ENCODE measurements at places on chromosomes 5 and 9.
A peak's percentile ranks its signal among the peaks of the same experiment; 100 is the strongest.

DNA sequence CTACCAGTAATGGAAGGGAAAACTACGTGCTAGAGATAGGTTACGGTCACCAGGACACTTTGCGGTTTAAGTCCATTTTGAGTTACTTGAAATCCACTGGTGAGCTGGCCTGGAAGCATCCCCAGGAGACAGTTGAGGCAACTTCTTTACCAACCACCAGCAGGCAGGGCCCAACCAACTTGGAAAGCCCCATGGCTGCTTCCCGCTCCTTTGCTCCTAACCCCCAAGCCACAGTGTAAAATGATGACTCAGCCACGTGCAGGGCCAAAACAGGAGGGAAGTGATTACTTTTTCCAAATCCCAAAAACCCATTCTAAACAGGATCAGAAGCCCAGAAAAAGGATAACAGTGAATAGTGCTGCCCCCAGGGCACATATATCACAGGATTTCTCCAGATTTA, 87.4 kb downstream of the PAX5 start:
- DNase-seq: no peak

DNA sequence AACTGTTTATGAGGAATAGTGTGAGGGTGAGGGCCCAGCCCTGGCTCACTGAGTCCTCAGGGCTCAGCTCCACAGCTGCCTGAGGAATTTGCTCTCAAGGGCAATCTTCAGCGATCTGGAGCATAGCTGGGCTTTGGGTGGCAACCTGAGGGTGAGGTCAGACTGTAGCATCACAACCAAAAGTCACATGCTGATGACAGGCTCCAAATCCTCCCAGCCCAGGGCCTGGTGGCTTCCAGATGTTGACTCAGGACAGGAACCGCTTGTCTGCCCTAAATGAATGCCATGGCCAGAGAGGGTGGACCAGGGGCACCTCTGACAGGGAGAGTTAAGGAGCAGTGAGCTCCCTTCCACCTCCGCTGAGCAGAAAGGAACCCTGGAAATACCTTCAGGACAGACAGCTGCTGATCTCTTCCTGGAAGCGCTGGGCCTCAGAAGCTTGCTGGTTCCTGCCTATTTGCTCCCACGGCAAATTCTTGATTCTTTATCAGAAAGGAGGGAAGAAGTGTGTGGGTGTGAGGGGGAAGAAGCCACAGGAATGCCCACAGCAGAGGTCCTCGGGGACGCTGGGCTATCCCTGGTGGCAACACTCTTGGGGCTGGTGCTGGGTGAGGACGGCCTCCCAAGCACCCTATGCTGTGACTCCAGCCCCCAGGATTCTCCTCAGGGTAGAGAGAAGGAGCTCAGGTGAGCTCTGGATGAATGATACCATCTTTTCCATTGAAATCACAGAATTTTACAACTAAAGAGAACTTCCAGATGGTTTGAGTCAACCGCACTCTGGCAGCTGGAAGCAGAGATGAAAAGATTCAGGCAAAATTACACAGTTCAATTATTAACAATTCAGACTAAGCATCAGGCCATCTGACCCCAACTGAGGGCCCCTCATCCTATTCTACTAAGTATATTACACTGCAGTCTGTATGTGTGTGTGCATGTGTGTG, 13.8 kb upstream of the CTSL start:
- peak; percentile 87 for DNase-seq

DNA sequence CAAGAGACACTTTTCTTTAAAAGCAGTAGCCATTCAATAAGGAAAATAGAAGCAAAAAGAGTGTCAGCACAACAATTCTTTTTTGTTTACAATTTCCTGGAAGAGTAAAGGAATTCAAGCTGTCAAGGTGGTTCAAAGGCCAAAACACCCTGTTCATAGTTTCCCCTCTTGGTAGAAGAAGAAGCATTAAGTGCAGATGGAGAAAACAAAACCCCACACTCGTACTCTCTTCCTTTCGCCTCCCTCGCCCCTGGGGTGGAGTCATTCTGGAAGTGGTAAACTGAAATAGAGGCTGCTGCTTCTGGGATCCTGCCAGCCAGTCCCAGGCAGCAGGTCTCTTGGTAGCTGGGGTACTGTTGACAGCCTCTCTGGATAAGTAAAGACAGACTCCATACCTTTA, 105.0 kb downstream of the ANKRD55 start:
- DNase-seq: no peak

DNA sequence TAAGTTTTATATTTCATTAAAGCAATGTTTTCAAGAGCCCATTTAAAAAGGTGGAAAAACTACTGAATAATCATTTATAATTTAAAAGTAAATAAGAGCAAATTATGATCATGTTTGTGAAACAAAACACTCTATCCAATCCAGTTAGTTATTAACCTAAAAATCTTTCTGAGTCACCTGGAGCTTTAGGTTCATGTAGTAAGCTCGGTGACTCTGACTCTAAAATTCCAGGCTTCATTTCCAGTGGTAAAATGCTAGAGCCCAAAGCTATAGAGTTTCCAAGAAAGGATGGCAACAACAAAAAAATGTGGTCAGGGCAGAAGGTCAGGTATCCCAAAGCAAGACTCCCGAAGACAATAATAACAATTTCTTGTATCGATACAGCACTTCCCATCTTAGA, 76.1 kb upstream of the SPOCK1 start:
- DNase-seq: no peak

DNA sequence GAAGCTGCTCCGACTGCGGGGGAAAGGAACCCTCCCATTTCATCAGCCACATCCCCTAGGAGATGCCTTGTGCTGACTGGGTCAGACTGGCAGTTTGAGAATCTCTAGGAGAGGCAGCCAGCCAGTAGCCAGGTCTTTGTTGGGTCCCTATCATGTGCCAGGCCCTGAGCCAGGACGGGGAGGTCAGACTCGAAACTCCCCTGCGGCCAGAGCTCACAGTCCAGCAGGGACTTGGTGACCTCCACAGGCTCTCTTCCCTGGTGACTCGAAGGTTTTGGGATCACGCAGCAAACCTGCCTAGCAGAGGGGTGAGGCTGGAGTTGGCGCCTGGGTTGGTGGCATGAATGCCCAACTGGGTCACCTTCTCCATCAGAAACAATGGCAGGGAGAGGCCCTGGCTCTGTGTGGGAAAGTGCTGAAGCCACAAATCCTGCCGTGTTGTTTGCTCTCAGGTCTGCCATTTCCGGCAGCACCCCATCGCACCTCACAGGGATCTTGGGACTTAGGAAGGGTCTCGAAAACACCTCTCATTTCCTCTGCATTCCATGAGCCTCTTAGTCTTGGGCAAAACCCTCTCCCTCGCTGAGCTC, 14.4 kb upstream of the ORM1 start:
- DNase-seq: no peak

DNA sequence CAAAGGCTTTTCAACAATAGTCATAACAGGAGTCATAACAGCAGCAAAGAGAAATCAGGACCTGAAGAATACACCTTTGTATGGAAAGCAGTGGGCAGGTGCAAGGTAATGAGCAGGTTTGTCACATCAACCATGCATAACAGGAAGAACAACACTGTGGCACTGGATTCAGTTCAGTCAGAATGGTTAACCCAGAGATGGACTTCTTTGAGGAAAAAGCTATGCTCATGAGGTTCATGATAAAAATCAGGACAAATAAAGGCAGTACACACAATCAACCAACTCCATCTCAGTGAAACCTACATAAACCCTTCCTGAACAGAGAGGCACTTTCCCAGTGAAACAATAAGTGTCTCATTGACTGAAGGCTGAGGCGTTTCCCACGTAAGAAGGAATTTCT, 27.0 kb downstream of the ABITRAM start:
- no peak for DNase-seq

DNA sequence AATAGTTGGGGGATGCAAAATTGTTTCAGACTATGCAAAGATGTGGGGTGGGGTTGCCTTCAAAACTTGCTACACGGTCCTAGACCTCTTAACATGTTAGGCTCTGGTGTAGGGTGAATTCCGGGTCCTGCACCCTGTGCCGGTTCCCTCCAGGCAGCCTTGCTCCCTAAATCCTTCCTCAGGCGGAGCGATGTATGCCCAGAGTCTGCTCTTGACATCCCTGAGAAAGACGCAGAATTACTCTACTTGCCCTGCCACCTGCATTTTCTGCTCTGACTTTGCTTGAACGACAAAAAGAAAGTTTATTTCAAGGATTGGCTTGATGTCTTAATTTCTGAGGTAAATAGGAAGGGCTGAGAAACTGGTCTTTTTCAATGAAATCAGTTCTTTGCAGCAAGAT, 691 bp downstream of the THBS4 start:
- no peak for DNase-seq

GRCh38 chr9:33143241-33143661, 23.9 kb downstream of the B4GALT1 start:
- DNase-seq: peak; percentile 62

DNA sequence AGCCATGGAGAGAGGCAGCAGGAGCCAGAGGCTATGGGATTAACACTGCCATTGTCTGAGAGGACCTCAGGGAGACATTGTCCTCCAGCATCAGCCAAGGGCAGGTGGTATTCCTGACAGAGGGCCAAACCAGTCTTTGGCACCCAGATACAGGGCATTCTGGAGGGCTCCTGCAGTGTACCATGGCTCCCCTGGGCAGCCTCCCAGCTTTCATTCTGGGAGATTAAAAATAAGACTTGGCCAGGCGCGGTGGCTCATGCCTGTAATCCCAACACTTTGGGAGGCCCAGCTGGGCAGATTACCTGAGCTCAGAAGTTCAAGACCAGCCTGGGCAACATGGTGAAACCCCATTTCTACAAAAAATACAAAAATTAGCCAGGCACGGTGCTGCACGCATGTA, 4.2 kb downstream of the MTAP start:
- DNase-seq: no peak

DNA sequence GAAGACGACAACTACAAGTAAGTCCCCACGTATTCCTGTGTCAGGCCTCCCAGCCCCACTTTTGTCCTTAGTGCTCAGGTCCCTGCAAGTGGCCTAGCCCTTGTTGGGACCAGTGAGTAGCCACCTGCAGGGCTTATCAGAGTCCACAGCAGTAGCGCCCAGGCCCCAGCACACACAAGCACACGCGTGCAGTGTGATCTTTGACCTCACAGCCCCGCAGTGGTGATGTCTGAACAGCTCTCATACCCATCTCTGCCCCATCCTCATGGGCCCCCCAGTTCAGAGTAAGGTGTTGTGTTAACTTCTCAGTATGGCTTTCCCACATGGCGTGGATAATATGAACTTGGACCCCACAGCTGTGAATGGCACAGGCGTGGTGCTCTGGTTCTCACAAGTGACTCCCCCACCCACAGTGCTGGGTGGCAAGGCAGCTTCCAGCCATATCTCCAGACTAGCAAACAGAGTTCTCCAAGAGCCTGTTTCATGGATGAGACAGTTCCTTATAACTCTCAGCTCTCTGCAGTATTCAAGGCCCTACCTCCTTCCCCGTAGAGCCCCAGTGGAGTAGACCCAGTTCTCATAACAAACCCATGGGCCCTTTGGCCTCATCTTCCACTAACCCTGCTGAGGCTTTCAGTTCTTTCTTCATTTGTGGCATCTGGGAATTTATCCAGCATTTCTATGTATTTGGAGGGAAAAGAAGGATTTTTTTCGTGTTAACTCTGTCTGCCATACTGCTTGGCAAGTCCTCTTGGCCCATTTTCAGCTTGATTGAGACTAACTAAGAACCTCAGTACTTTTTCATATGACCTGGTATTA, 46.5 kb upstream of the ANGPTL2 start:
- DNase-seq: no peak

DNA sequence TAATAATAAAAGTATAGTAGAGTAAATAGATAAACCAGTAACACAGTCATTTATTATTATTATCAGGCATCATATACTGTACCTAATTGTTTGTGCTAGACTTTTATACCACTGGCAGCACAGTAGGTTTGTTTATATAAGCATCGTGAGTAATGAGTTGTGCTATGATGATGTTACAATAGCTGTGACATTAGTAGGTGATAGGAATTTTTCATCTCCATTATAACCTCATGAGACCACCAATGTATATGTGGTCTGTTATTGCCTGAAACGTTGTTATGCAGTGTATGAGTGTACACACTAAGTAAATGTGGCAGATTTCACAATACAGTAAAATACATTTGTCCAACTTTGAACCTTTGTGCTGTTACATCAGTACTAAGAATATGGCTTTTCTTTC, 72.7 kb upstream of the SPATA31D4 start:
- no peak for DNase-seq

DNA sequence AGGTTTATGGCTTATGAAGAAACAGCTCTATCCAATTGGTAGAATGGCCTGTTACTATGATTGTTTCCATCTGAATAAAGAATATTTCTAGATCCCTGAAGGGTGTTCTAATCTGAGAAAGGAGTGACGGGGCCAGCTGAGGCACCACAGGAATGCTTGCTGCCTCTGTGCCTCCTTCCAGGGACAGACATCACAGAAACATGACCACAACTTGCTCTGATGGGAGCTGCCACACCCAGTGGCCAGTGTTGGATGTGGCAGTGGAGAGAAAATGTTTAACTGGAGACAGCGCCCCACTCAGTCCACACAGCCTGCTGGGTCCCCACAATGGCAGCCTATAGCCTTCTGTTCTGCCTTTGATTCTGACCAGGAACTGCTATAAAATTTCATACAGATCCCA, 38.6 kb upstream of the TESK1 start:
- DNase-seq: peak; percentile 53

- no peak for DNase-seq
Observed at GRCh38 chr5:33232731-33233505, 207.8 kb upstream of the TARS1 start.

DNA sequence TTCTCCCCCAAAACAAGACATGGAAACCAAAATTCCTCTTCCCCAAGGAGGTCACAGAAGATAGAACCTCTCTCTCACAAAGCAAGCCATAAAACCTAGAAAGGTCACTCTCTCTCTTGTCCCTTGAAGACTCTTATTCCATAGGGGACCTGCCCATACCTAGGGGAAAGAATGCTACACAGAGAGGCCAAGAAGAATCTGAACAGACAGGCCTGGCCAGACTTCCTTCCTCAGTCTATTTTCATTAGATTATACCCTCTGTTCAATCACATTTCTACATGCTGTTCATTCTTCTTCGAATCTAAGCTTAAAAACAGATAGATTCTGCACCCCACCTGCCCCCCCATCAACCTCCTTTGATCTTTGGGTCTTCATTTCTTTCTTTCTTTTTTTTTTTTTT, 206.8 kb downstream of the TLE4 start:
- DNase-seq: no peak

- DNase-seq: no peak
Observed at GRCh38 chr9:117018966-117019617, 332.0 kb downstream of the TRIM32 start.

GRCh38 chr9:107707428-107707837, 217.9 kb upstream of the KLF4 start:
- DNase-seq: peak; percentile 87

GRCh38 chr5:164060786-164061355, 555.5 kb downstream of the MAT2B start:
- no peak for DNase-seq

GRCh38 chr9:132823370-132824145, 54.5 kb downstream of the AK8 start:
- no peak for DNase-seq

DNA sequence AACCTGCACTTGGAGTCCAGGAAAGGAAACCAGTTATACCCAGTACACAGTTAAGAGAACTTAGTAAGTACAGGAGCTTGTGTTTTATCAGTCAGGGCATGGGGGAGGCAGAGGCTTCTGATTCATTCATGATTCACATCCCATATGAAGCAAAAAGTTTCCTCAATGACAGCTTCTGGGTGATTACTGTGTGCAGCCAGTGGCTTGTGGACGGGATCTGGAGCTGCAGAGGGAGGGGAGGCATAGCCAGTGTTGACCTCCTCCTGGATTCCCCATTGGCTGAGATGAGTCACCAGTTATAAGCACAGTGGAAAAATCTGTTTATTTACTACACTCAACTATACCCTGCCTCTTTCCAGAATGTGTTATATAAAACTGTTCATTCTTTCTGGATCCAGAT, 17.7 kb downstream of the IL31RA start:
- peak; percentile 79 for DNase-seq
